Suppressor macrophage treated with lipopolysaccharide for 1 hour (primary cell): ENCODE measurements at places on chromosomes 6 and 20.

GRCh38 chr6:101232961-101233360 lies 160.5 kb upstream of the GRIK2 start:
- no peak for DNase-seq

DNA sequence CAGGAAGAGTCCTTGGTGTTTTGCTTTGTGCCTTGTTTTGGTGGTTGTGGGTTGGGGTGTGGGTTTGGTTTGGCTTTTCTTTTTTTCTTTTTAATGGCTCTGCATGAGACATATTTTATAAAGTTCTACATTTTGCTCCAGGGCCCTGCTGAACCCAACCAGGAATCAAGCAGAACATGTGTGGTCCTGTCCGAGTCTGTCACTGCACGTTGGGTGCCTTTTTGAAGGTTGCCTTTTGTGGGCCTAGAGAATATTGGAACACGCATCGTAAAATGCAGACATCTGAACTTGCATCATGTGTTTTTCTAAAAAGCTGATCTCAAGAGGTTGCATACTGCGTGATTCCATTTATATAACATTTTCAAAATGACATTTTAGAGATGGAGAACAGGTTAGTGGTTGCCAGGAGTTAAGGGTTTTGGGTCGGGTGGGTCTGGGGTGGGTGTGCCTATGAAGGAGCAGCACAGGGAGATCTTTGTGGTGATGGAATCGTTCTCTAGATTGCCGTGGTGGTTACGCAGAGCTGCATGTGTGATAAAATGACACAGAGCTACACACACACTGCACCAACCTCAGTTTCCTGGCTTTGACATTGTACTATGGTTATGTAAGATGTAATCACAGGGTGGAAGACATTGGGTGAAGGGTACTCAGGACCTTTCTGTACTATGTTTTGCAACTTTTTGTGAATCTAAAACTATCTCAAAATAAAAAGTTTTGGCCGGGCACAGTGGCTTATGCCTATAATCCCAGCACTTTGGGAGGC lies 80.2 kb downstream of the EYA2 start:
- DNase-seq = no peak

DNA sequence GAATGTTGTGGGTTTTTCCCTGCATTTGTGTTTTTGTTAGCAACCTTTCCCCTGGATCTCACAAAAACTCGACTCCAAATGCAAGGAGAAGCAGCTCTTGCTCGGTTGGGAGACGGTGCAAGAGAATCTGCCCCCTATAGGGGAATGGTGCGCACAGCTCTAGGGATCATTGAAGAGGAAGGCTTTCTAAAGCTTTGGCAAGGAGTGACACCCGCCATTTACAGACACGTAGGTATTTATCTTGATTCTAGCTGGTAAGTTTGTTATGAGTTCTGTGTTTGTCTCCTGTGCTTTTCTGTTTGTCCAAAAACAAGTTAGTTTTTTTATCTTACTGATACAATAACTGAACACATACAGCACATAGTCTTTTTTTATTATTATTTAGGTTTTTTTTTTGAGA lies 3.0 kb downstream of the SLC25A27 start:
- no peak for DNase-seq

DNA sequence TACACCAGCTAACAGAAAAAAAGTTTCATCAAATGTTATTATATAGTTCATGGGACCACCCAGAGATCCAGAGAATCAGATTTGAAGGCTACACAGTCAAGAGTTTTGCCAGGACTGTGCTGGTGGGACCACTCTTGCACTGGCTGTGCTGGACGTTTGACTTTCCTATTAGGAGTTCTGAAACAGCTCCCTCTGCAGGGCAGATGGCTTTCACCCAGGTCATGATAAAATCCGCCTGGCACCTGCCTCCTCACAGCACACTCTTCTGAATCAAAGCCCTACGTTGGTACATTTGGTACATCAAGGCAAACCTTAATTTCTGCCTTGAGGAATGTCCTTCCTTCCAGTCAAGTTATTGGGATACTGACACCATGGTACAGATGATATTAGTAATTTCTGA lies 302.1 kb downstream of the ZNF217 start:
- DNase-seq = no peak

- DNase-seq = no peak
These were observed 163.3 kb upstream of the HCRTR2 start for GRCh38 chr6:55011034-55011433.
